ENCODE measurements at places on chromosomes 6 and 20. TPM values are rescaled to one million over a fixed set of nuclear protein-coding genes. Genes with fewer than 3 reads are reported as not detected.

Gene CASP8AP2
- 6.8 TPM for total RNA-seq

Gene ZNF165
- 1.2 TPM for total RNA-seq

Gene RNF114
- 58.2 TPM for total RNA-seq

Gene POM121L2
- not detected for total RNA-seq

Gene TXLNB
- total RNA-seq: not detected

Gene MATN4
- 0.09 TPM for total RNA-seq

Gene ZCCHC3
- total RNA-seq: 21.6 TPM

Gene KCNQ2
- 0.21 TPM for total RNA-seq

Gene RIPPLY2
- total RNA-seq: not detected

Gene PROKR2
- total RNA-seq: not detected

Gene BPIFB4
- total RNA-seq: not detected

Gene WFDC12
- not detected for total RNA-seq

Gene LRFN2
- total RNA-seq: not detected

Gene PDE10A
- 28.6 TPM for total RNA-seq

Data from A549 treated with Mapracorat at 1 μM for 4 hours (cell line).